ENCODE measurements at places on chromosomes 7 and 10.

DNA sequence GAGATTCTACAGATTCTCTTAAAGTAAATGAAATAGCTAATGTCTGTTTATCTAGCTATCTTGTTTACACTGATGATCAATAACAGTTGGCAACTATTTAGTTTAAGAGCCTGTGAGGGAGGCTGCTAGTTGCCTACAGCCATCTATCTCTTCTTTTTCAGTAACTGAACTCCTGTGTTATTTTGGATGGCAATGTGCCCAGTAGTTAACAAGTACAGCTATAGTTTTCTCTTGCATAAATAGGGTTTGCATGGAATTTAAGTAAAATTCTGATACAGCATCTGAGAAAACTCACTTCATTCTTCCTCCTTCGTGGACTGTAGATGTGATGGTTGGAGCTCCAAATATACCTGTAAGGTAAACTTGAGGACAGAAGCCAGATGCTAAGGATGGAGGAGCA, 219.5 kb upstream of the POT1 start:
- no peak for DNase-seq

- no peak for DNase-seq
These were observed 27.3 kb downstream of the DENND11 start for GRCh38 chr7:141674702-141675101.

- peak; percentile 47 for DNase-seq
These were observed 11.9 kb downstream of the RGR start for GRCh38 chr10:84256510-84257342.

- DNase-seq: no peak
These were observed 171.9 kb upstream of the RHOBTB1 start for GRCh38 chr10:61115897-61116296.
